ENCODE measurements at places on chromosomes 6 and 20.

- no peak for DNase-seq
These were observed 12.9 kb downstream of the CDYL start for GRCh38 chr6:4788953-4789584.

DNA sequence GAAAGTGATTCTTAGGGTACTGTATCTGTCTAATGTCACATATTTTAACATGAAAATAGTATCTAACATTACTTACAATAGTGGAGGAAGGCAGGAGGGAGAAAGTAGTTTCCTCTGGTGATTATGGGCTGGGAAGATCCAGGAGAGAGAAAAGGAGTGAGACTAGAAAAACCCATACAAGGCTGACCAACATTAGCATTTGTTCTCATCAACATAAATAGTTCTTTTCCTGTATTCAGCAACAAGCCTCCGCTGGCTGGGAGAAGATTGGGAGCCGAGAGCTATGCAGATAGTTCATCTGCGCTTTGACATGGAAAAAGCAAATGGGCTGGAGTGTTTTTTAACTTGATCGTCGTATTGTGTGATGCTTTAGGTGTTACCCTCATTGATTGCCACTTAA lies 239.4 kb downstream of the PHACTR1 start:
- no peak for DNase-seq

- DNase-seq = no peak
These were observed 107.2 kb upstream of the PRDM1 start for GRCh38 chr6:105978974-105979373.

DNA sequence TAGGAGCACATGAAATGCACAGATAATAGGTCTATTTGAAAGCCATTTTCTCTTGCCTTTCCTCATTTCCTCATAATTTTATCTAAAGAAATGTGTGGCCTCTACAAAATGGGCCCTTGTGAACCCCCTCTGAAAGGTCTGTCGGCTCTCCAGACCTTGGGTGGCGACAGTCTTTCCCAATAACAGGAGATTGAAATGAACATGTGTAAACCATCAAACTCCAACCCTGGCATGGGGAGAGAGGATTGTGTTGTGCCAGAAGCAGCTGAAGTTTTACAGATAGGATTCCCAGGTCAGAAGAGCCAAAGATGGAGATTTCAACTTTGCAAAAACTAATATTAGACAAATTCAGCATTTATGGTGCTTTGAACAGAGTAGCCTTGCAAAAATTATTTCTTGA lies 277.1 kb upstream of the ECI2 start:
- DNase-seq = no peak

- no peak for DNase-seq
These were observed 636.3 kb upstream of the IMPG1 start for GRCh38 chr6:76708641-76709331.

- no peak for DNase-seq
These were observed 223.3 kb upstream of the ZNF217 start for GRCh38 chr20:53816872-53817398.

- no peak for DNase-seq
These were observed 20.0 kb downstream of the HLA-DOA start for GRCh38 chr6:32989368-32989767.

DNA sequence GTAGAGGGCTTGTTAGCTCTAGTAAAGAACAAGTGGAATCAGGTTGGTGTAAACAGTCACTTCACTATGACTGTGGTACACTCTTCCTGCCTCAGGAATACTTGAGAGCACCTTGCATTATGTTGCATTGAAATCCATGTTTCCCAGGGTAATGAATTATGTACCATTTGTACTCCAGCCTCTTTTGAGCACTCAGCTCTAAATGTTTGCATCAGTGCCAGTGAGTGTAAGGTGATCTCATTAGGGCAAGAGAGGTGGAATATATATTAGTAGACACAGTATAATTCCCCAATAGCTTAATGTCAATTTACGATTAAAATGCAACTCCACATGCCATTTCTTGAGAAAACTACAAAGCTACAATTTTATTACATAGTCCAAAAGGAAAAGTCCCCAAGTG lies 319.6 kb upstream of the POU3F2 start:
- no peak for DNase-seq

DNA sequence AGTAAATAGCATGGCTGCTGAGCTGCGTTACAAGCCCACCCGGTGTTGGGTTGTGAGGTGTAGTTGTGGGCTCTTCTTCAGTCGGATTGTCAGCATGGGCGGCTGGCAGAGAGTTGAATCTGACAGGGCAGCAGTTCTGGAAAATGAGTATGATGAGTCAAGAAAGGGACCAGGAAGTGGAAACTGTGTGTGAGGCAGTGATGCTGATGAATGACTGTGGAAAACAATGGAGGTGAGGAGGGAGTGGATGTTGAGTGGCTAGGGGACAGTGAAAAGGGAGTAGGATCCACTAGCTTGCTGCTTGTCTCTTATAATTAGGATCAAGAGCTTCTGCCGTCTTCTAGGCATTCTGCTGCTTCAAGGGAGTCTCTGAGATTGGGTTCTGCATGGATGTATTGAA lies 154.3 kb downstream of the ESR1 start:
- no peak for DNase-seq

GRCh38 chr6:25641377-25641776 lies 10.6 kb upstream of the SCGN start:
- no peak for DNase-seq

DNA sequence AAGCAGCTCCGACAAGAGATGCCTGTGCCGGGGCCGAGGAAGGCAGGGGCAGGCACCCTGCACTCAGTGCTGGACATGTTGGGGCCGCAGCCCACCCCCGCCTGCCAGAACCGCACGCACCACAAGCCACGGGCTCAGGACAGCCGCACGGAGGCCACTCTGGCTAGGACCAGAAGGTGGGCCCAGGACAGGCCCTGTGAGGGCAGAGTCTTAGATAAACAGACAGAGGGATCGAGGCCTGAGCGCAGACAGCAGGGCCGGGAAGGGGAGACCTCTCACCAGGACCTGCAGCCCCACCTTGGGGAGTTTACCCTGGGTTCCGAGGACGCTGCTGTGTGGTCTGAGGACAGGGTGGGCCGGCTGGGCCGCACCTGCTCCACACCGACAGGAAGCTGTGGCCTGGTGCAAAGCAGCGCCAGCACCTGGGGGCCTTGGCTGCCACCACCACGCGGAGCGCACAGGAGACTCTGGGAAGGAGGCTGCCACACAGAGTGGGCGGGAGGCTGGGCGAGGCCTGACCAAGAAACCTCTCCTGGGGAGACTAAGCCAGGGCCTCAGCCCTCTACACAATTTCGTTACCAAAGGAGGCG lies 32.0 kb downstream of the KCNQ2 start:
- DNase-seq = no peak

DNA sequence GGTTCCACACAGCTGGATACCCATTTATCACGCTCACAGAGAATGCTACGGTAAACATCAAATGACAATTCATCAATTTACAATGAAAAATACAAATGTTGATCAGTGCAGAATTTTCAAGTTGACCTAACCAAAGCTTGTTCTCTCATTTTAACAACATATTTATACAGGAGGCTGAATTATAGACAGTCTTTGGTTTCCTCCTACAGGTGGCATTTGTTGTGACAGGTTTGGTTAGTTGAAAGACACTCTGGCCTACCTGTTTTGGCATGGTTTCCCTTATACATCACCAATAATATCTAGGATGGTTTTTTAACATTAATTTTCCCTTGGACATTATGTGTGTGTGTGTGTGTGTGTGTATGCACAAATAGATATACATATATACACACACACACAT lies 642.5 kb upstream of the MMS22L start:
- DNase-seq = no peak

DNA sequence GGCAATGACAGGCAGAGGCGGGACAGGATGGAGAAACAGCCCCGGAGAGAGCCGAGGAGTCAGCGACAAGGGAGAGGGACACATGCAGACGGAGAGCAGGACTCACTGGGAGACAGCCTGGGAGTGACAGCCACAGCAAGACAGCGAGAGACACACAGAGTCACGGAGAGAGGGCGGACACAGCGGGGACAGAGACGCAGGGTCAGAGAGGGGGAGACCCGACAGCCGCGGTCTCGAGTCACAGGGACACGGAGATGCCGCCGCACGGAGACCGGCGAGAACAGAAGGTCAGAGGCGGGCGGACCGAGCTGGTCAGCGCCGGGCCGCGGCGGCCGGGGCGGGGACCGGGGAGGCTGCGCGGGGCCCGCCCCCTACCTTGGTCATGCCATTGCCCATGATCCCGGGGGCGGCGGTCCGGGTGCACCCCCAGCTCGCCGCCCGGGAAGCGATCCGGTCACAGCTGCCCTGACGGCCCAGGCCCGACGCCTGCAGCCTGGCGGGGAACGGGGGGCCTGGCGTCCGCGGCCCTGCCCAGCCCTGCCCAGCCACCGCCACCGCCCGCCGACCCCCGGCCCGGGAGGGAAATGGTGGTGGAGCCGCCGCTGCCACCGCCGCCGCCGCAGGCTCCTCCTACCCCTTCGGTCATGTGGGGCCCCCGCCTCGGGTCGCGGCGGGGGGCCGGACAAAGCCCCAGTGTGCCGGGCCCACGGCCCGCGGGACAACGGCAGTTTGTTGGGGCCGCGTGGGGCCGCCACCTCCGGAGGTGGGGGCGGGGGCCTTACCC lies at the start of the genes DUSP15 and TTLL9:
DUSP15 (minus strand) TSS at position 586 of the 784 bp plus-strand sequence; CDS start at position 396, 190 bp downstream.
TTLL9 (plus strand) TSS at position 693 of the 784 bp plus-strand sequence. CDS start 493 bp downstream, outside the sequence.
- peak; percentile 31 for DNase-seq
